ENCODE measurements at places on chromosomes 11 and 22. TPM values are rescaled to one million over a fixed set of nuclear protein-coding genes. Genes with fewer than 3 reads are reported as not detected.

The TEX54 gene
- not detected for total RNA-seq

The CEND1 gene
- not detected for total RNA-seq

The MUC2 gene
- not detected for total RNA-seq

The PHOX2A gene
- not detected for total RNA-seq

The B4GALNT4 gene
- total RNA-seq: 1.2 TPM

The TRIM21 gene
- 15.7 TPM for total RNA-seq

The APOL1 gene
- 16.8 TPM for total RNA-seq

The PIWIL4 gene
- 5.1 TPM for total RNA-seq

The USP2 gene
- 5.3 TPM for total RNA-seq

The MPEG1 gene
- 5.8 TPM for total RNA-seq

The MMP11 gene
- total RNA-seq: 0.38 TPM

The NKAPD1 gene
- 17.2 TPM for total RNA-seq

The EXT2 gene
- total RNA-seq: 53.2 TPM

The MAPK12 gene
- 5.1 TPM for total RNA-seq

The CRYBB3 gene
- not detected for total RNA-seq

The OR6A2 gene
- total RNA-seq: 0.44 TPM

The HIPK3 gene
- 377 TPM for total RNA-seq

The GPR83 gene
- 0.81 TPM for total RNA-seq

The TTLL12 gene
- total RNA-seq: 20.0 TPM

The C11orf91 gene
- total RNA-seq: not detected

The GUCD1 gene
- total RNA-seq: 81.0 TPM

The POU2AF3 gene
- 2.0 TPM for total RNA-seq

The TMEM45B gene
- 22.3 TPM for total RNA-seq

The OR2AG1 gene
- not detected for total RNA-seq

The MS4A12 gene
- total RNA-seq: not detected

The KCNJ5 gene
- total RNA-seq: 1.8 TPM

The CEP57 gene
- total RNA-seq: 41.3 TPM

The APOA5 gene
- not detected for total RNA-seq

The SLC37A2 gene
- total RNA-seq: 3.3 TPM

The ANO3 gene
- total RNA-seq: 0.63 TPM

The CNTN5 gene
- total RNA-seq: 10.0 TPM

The CARD10 gene
- 6.5 TPM for total RNA-seq

The KRTAP5-2 gene
- total RNA-seq: not detected

The C22orf42 gene
- not detected for total RNA-seq

The MYO18B gene
- total RNA-seq: not detected

The MUC15 gene
- total RNA-seq: 90.5 TPM

The CCDC73 gene
- not detected for total RNA-seq

The PLAAT4 gene
- total RNA-seq: 49.3 TPM

The H19 gene
- 17.3 TPM for total RNA-seq

The C11orf97 gene
- not detected for total RNA-seq

The FGF19 gene
- not detected for total RNA-seq

The MRGPRX3 gene
- not detected for total RNA-seq

The LRRC74B gene
- not detected for total RNA-seq

The MRGPRX4 gene
- total RNA-seq: not detected

The EFCAB6 gene
- total RNA-seq: 26.1 TPM

The GVQW3 gene
- 3.5 TPM for total RNA-seq

The OR52N4 gene
- total RNA-seq: not detected

The BIRC3 gene
- 4.0 TPM for total RNA-seq

All from thyroid gland (tissue), 4 donors.